Left colon (tissue), 2 donors: ENCODE measurements at places on chromosomes 6 and 20.

DNA sequence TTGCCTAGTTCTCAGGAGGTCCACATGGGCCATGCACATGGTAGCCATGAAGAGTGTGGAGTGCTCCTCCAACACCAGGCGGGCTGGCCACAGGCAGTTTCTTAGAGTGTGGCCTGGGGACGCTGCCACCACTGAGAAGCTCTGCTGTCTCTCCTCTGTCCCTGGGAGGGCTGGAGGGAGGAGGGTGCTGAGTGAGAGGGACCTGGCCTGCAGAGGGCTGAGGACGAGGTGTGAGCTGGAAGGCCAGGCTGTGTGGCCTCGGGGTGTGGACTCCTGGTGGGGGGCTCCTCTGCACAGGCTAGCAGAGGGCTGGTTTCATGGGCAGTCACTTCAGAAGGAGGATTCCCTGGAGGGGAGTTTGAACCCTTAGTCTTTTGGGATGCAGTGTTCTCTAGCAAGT lies 39.7 kb downstream of the SYNJ2 start:
- DNase-seq = no peak

- no peak for DNase-seq
Measured at GRCh38 chr6:85394853-85395538, 54.9 kb upstream of the NT5E start.

DNA sequence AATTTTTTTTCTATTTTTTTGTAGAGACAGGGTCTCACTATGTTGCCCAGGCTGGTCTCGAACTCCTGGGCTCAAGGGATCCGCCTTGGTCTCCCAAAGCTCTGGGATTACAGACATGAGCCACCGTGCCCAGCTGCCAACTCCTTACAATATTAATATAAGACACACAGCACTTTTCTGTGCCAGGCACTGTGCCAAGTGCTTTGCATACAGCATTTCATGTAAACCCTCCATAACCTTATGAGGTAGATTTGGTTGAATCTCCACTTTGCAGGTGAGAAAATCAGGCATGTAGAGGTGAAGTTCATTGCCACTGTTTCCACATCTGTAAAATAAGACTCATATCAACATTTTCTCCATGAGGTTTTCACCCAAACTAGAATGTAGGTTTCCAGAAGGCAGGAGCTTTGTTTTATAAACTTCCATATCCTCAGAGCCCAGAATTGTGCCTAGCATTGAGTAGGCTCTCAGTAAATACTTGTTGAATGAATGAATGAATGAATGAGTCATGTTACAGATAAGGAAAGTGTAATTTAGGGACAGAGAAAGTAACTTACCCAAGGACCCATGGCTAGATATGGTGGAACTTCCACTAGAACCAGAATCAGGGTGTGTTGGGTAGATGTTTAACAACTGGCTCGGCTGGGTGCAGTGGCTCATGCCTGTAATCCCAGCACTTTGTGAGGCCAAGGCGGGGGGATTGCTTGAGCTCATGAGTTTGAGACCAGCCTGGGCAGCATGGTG lies 3.0 kb upstream of the CTNNBL1 start:
- no peak for DNase-seq

DNA sequence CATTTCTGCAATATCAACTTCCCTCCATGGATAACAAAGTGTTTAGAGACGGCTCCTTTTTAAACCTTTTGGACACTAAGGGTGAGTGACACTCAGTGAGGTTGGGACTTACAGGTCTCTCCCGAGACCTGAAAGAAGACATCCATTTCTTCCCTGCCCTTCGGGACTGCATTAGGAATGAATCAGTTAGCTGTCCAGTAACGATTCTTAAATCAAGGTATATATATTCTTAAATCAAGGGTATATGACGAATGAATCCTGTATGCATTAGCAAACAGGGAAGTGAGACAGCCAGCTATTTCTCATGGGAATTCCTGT lies 52.9 kb downstream of the EDN1 start:
- no peak for DNase-seq

- DNase-seq = no peak
Measured at GRCh38 chr6:10465629-10466499, 51.0 kb upstream of the TFAP2A start.

GRCh38 chr6:135179920-135180541 lies 1.1 kb upstream of the MYB start:
- DNase-seq = no peak

- DNase-seq = no peak
Measured at GRCh38 chr6:27415898-27416297, 27.3 kb downstream of the ZNF391 start.
